ENCODE measurements at places on chromosomes 2 and 18. TPM values are rescaled to one million over a fixed set of nuclear protein-coding genes. Genes with fewer than 3 reads are reported as not detected.

The HOXD12 gene
- not detected for total RNA-seq

DNA sequence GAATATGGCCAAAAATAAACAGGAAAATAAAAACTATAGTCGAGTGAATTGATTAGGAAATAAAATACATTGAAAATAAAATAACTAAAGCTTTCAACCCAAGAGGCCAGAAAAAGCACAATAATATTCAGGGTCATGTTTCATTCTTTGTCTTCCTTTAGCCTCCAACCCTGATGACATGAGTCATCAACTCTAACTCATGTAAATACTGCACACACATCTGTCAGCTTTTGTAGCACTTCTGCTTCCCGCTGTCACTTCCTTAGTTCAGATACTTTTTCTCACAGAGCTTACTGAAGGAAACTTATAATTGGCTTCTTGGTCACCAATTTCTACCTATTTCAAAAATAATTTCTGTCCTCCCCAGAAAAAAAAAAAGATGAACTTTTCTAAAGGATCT, 112.8 kb downstream of the UPP2 start:
- DNase-seq, result no peak

The ALKAL2 gene
- 4.8 TPM for total RNA-seq

The TMEM17 gene
- 2.6 TPM for total RNA-seq

DNA sequence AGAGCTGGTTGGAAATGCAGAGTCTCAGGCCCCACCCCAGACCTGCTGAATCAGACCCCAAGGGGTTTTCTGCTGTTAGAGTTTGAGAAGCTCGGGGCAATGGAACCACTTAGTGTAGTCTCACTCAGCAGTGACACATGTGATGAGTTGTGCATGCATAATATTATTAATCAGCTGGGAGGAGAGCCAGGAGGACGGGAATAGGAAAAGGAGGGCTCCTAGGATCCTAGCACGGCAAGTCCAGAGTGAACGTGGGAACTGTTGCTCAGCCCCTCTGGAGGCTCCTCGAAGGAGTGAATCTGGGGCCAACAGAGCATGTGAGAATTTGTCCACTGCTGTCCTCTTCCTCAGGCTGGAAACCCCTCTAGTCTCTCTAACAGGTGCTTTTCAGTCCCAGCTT, 87.1 kb downstream of the HS1BP3 start:
- no peak for DNase-seq

The CHST9 gene
- total RNA-seq, result 2.9 TPM

The WDR75 gene
- total RNA-seq, result 31.6 TPM

- no peak for DNase-seq
Observed at GRCh38 chr2:172109988-172110811, 7.5 kb upstream of the DLX2 start.

GRCh38 chr2:39385172-39385571, 51.9 kb downstream of the MAP4K3 start:
- DNase-seq, result no peak
